ENCODE measurements at places on chromosomes 7 and 10.

DNA sequence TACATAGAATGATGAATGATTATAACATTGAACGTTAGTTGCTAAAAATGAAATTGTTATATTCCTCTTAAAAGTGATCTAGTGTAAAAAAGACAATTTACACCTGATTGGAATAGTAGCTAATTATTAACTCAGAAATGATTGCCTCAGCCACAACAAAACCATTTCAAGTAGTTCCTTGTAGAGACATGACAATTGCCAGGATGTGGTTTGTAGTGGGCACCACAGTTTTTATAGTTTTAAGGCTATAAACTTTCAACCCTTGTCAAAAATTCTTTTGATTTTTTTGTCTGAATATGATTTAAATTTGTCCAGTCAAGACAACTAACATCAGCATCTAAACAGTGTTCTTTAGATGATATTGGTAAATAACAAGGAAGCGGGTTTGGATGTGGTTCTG, 145.2 kb downstream of the SUGCT start:
- DNase-seq, result peak; percentile 24

DNA sequence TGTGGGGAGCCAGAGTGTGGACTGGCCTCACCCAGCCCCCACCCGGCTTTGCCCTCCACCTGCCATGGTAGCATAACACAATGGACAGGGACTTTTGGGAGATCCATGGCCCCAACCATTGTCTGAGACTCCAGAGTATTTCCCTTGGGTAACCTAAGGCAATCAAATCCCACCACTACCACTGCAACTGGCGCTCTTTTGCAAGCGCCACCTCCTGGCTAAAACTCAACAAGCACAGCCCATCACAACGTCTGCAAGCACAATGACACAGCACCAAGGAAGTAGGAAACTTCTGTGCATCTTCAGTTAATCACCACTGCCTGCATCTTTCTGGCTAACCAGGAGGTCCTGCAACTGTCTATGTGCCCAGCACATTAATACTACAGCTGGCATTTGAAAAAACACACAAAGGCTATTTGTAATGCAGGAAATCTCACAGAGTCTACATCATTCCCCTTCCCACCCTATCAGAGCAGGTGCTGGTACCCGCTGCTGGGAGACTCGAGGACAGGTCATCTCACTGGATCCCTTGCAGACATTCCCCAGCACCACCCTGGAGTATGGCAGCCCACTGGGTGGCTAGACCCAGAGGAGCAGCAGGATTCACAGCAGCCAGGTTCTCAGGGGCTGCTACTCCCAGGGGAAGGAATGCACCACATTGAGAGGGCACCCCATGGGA, 27.7 kb downstream of the ANKRD26 start:
- no peak for DNase-seq

DNA sequence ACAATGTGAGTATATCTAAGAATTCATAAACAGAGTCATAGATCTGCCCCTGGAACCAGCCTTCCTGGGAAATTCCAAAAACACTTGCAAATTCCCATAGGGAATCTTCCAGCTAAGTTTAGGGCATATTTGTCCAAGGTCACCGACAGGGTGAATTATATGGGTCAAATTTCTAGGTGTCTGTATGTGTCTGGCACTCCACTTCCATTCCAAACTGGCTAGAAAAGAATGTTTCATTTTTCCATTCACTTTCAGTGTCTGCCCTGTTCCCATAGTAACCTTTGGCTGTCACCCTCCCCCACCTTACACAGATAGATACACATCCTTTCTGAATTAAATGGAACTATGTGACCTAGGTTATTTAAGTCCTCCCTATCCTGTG, 230.9 kb downstream of the CREB5 start:
- DNase-seq, result no peak

- DNase-seq, result no peak
Observed at GRCh38 chr7:139089118-139089517, 20.4 kb downstream of the ZC3HAV1 start.

GRCh38 chr7:140058517-140058916, 4.2 kb downstream of the PARP12 start:
- DNase-seq, result no peak

- DNase-seq, result peak; percentile 8
Observed at GRCh38 chr10:112562809-112563663, 116.0 kb downstream of the VTI1A start.

GRCh38 chr7:20442951-20443350, 112.3 kb downstream of the ITGB8 start:
- no peak for DNase-seq

- no peak for DNase-seq
Observed at GRCh38 chr10:116565534-116565933, 19.8 kb downstream of the PNLIP start.

DNA sequence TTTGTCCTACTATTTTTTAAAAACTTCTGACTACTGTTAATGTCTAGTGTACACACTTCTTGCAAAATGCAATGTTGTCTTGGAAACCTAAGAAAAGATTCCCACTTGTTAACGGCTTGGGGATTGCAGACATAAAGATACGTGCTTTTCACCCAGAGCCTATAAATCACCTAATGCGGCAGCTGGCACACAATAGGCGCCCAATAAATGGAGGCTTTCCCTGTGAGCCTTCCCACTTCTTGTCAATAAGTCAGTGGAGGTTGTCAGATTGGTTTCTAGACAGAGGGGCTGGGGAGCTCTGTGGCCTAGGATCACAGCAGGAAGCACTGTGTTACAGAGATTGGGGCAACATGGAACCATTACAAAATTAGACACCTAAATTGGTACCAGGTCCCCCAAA, 74.7 kb downstream of the VSTM4 start:
- DNase-seq, result no peak

GRCh38 chr7:40186586-40186985, 51.8 kb downstream of the SUGCT start:
- DNase-seq, result no peak

DNA sequence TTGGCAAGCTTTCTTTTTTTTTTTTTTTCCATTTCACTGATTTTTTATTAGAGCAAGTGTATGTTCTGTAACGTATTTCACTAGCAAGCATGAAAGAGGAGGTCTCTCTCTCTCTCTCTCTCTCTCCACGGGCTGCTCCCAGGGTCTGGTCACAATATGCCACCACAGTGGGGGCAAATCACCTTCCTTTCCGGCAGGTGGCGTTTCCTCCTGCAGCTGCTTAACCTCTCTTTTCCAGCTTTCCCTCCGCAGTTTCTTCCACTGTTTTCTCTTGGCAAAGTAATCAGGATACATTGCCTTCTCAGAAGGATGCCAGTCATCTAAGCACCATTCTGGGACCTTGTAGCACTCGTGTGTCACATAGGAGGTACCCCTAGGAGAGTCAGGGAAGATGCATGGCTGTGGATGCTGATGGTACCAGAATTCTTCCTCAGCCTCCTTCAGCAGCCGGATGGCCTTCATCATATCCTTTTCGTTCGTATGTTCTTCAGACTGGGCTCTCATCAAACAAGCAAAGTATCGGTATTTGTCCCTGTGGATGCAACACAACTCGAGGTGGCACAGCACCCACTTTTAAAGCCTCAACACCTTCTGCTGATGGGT, 197.3 kb upstream of the PODXL start:
- DNase-seq, result peak; percentile 32
